ENCODE measurements at places on chromosomes 7 and 10. TPM values are rescaled to one million over a fixed set of nuclear protein-coding genes. Genes with fewer than 3 reads are reported as not detected.
A peak's percentile ranks its signal among the peaks of the same experiment; 100 is the strongest.

GRCh38 chr7:25124465-25125136, 459 bp downstream of the CYCS start:
- peak; percentile 33 for DNase-seq

The CCDC136 gene
- 2.7 TPM for total RNA-seq

DNA sequence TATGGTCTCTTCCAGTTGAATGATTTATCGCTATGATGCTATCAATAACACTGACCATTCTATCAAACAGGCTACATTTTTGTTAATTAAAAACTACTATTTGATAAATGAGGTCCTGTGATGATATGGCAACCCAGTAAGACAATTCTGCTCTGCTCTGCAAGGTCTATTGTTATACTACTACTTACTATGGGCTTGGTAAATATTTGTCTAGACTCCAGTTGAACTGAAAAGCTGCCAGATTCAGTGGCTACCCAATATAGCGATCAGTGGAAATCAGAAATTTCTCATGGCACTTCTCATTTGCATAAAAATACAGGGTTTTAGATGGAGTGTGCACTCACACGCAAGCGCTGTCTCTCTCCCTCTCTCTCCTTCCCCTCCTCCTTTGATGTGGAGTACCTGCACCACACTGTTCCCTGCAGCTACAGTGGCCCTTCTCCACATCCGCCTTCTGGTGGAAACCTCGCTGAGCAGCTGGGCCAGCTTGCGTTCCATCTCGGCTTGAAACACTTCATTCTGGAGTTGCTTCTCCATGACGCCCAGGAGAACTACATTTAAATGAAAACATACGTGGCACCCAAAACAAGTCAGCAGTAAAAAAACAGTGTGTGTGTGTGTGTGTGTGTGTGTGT, 77.9 kb downstream of the KIAA1549 start:
- no peak for DNase-seq

The AKR1C4 gene
- not detected for total RNA-seq

The AQP1 gene
- total RNA-seq: not detected

DNA sequence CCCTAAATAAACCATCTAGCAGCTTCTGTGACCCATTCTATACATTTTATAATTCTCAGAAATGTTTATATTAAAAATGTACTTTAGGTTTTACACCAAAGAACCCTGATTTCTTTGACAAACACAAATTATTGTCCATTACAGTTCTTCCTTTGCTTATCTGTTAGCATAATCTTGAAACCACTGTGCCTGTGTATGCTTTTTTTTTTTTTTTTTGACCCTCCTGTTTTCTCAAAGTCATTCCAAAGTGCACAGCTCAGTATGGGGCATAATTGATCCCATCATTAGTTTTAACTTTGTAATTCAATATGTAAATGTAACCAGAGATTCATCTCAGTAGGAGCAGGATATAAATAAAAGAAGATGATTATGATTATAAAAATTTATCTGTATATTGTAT, 229.3 kb downstream of the DGKB start:
- DNase-seq: no peak

The FGFBP3 gene
- 1.2 TPM for total RNA-seq

The WNT2 gene
- not detected for total RNA-seq

GRCh38 chr10:3926258-3926657, 141.2 kb upstream of the KLF6 start:
- no peak for DNase-seq

DNA sequence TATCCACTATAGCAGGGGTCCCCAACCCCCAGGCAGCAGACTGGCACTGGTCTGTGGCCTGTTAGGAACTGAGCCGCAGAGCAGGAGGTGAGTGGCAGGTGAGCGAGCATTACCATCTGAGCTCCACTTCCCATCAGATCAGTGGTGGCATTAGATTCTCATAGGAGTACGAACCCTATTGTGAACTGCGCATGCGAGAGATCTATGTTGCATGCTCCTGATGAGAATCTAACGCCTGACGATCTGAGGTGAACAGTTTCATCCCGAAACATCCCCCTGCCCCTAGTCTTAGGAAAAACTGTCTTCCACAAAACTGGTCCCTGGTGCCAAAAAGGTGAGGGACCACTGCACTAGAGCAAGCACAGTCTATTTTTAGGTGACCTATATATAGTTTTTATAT, 23.6 kb downstream of the ASZ1 start:
- DNase-seq: no peak

DNA sequence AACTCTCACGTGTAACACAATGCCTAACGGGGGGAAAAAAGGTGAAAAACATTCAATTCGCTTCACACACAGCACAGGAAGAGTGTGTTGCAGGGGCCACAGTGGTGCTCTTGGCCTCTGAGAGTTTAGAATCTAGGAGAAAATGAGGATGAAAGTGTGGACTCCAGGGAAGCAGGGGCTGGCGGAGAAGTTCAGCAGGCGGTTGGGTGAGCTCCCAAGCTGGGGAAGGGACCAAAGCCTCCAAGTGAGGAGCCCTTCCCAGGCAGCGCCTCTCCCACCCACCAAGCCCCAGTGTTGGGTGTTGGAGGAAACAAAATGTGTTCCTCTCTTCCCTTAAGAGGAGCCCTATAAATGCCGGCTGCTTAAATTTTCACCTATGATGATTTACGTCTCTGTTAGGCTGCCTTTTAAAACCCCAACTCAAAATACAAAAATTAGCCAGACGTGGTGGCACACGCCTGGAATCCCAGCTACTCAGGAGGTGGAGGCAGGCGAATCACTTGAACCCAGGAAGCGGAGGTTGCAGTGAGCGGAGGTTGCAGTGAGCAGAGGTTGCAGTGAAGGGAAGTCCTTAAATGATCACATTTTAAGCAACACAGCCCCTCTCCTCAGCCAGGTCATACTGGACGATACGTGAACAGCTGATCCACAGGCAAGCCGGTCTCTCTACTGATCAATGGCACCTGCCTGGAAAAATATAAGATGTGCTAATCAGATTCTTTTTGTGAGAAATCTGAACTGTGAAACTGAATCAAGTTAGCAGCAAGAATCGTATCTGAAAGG, 735.2 kb downstream of the PARD3 start:
- DNase-seq: no peak

DNA sequence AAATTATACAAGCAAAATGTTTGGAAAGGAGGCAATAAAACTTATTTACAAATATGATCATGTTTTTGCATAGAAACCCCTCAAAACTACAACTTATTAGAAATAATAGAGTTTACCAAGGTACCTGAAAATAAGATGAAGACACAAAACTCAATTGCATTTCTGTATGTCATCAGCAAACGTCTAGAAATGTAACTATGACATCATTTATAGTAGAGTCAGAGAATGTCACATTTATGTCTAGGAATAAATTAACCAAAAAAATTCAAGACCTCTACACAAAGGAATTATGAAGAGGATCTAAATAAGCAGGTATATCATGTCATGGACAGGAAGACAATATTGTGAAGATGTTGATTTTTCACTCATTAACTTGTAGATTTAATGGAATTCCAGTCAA, 81.1 kb downstream of the PALS2 start:
- no peak for DNase-seq
